ENCODE measurements at places on chromosomes 12 and 14. TPM values are rescaled to one million over a fixed set of nuclear protein-coding genes. Genes with fewer than 3 reads are reported as not detected.

NKX2-1 gene
- total RNA-seq = not detected

TC2N gene
- total RNA-seq = 22.2 TPM

LRP6 gene
- 61.1 TPM for total RNA-seq

TMEM253 gene
- total RNA-seq = not detected

NID2 gene
- total RNA-seq = 40.4 TPM

INHBE gene
- total RNA-seq = not detected

TTC7B gene
- total RNA-seq = 90.8 TPM

HOXC6 gene
- not detected for total RNA-seq

AQP2 gene
- total RNA-seq = not detected

OR4Q3 gene
- total RNA-seq = not detected

PPP1R3E gene
- total RNA-seq = 5.4 TPM

CPM gene
- 30.8 TPM for total RNA-seq

RIPK3 gene
- 5.8 TPM for total RNA-seq

CCT2 gene
- total RNA-seq = 119 TPM

ANKRD33 gene
- not detected for total RNA-seq

DCN gene
- total RNA-seq = 1,556 TPM

CCNT1 gene
- total RNA-seq = 18.8 TPM

MYL2 gene
- not detected for total RNA-seq

SLC38A4 gene
- total RNA-seq = not detected

PLEKHG3 gene
- 21.7 TPM for total RNA-seq

KRT4 gene
- total RNA-seq = 0.13 TPM

PAH gene
- not detected for total RNA-seq

REM2 gene
- total RNA-seq = 0.34 TPM
